ENCODE measurements at places on chromosomes 2 and 18. TPM values are rescaled to one million over a fixed set of nuclear protein-coding genes. Genes with fewer than 3 reads are reported as not detected.

The WDR75 gene
- 30.2 TPM for total RNA-seq

The MYO3B gene
- total RNA-seq = not detected

DNA sequence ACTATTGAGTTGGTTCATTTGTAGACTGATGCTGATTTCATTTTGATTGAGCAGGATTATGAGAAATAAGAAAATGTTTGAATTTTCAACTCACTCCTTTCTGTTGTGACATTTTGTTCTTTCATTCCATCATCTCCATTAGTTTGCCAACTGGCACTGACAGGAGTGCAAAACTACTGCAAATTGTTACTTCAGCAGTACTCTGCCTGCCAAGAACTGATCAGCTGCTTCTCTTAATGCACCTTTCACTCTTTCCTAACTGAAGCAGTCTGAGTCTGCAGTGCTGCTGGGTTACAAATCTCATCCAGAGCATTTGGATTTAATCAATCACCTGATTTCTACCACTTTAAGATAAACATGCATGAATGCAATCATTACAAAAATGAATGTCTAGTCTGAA, 70.9 kb downstream of the TMEFF2 start:
- DNase-seq = no peak

DNA sequence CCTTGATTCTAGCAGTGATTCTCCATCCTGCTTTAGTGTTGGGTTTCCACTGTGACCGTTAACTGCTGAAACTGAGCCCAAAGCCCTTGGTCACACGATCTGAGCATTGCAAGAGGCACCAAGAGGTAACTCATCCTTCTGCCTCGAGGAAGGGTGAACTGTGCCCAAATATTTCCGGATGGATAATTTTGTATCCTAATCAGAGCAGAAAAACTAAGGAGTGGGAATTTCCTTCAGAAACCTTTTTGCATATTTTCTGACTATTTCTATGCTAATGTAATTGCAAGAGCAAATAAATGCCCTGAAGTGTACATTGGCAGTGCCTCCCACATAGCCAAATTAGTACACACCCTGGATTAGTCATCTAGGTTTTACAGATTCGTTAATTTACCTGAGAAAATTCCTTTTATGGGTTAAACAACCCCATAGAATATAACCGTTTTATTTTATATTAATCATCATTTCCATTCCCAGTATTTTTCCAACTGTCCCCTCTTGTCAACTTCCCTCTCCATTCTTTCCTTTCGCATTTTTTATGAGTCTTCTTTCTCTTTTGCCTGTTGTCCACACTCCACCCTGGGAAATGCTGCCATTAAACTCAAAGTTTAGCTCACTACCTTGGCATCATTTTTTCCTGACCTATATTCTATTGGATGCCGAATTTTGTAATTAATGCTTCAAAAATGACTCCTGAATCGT, 31.7 kb upstream of the COBLL1 start:
- DNase-seq = no peak

The CDH20 gene
- not detected for total RNA-seq

The ARID5A gene
- 74.8 TPM for total RNA-seq

The GBX2 gene
- total RNA-seq = not detected

- no peak for DNase-seq
These were observed 9.0 kb upstream of the ATRAID start for GRCh38 chr2:27202854-27203253.

GRCh38 chr2:141814150-141814549, 316.7 kb downstream of the LRP1B start:
- no peak for DNase-seq

DNA sequence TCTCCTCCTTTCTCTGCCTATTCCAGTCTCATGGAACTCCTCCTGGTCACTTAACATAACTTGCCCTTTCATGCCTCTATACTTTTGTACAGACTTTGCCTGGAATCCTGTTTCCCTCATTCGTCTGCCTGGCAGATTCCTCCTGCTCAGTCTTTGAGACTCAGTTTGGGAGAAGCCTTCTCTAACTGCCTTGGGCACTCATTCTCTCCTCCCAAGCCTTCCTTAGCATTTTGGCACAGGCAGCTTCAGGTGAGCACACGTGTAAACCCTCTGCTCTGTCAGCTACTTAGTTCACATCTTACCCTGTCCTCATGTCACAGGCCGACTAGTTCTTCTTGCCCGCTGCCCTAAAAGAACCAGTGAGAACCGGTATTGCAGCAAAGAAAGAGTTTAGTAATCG, 6.0 kb upstream of the FAM98A start:
- DNase-seq = no peak

GRCh38 chr2:195146761-195147541, 510.1 kb upstream of the SLC39A10 start:
- DNase-seq = no peak

DNA sequence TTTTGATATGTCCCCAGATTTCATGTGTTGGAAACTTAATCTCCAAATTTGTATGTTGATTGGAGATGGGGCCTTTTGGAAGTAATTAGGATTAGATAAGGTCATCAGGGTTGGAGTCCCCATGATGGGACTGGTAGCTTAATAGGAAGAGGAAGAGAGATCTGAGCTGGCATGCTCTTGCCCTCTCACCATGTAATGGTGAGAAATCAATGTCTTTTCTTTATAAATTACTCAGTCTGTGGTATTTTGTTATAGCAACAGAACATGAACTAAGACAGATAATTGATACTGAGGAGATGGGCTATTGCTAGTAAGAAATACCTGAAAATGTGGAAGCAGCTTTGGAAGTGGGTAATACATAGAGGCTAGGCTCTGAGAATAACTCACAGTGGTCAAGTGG, 48.0 kb downstream of the CDC42EP3 start:
- no peak for DNase-seq

The KANSL3 gene
- total RNA-seq = 51.1 TPM

GRCh38 chr2:182667315-182667695, 48.8 kb upstream of the DNAJC10 start:
- no peak for DNase-seq

All from spleen (tissue), 13 donors.